Hematopoietic multipotent progenitor cell (in vitro differentiated cells): ENCODE measurements at places on chromosomes 6 and 20.

DNA sequence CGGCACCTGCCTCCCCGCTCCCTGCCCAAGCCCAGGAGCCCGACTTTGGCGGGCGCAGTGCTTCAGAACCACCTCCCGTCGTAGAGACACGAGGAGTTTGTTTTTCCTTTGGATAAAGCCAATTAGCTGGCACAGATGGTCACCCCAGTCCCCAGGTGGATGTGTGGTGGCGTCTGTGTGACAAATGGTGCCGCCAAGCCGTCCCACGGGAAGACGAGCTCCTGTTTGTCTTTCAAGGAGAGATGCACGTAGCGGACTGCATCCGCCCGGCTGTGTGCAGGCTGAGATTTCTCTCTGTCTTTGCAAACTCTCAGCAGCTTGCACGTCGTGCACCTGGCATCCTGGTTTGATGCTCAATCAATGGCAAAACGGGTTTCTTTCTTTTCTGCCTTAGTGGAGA is 16.1 kb upstream of the MRGBP start:
- DNase-seq, result no peak

GRCh38 chr6:132504757-132505156 is 8.2 kb downstream of the STX7 start:
- no peak for DNase-seq

DNA sequence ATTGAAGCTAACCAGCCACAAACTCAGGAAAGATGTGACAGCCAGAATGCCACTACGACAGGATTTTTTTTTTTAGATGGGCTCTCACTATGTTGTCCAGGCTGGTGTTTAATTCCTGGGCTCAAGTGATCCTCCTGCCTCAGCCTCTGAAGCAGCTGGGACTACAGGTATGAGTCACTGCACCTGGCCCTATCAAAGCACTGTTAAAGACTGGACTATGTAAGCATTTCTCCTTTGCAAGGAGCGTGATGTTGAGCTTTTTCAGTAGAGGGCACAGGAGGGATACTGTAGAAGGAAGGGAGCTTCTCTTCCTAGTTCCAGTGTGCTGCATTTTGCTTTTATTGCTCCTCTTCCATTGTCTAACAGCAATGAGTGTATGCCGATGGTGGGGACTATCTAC is 35.8 kb downstream of the ZBTB9 start:
- no peak for DNase-seq

DNA sequence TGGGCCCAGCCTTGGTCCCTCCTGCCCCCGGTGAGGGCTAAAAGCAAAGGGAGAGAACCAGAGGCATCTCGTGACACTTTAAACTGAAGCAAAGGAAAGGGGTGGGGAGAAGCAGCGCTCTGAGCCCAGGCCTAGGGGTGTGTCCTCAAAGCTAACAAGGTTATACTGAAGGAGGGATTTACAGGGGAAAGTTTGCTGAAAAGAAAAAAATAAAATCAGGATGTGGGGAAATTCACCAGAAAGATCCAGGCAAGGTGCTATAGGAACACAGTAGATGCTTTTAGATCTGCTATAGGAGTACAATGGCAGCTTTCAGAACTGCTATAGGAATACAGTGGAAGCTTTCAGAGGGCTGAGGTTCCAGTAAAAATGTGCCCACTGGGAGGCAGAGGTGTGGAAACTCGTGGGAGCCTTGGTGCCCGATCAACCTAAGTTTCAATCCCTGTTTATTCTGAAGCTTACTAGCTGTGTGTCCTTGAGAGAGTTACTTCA is at the start of gene COL9A1:
TSS of gene COL9A1 (minus strand) at position 51 of the 492 bp plus-strand sequence. CDS start 160 bp downstream, outside the sequence.
- DNase-seq, result no peak

- DNase-seq, result no peak
Observed at GRCh38 chr6:139194740-139195139, 59.9 kb downstream of the HECA start.

- no peak for DNase-seq
Observed at GRCh38 chr6:156839129-156839528, 62.0 kb downstream of the ARID1B start.
